ENCODE measurements at places on chromosomes 1 and 21.

DNA sequence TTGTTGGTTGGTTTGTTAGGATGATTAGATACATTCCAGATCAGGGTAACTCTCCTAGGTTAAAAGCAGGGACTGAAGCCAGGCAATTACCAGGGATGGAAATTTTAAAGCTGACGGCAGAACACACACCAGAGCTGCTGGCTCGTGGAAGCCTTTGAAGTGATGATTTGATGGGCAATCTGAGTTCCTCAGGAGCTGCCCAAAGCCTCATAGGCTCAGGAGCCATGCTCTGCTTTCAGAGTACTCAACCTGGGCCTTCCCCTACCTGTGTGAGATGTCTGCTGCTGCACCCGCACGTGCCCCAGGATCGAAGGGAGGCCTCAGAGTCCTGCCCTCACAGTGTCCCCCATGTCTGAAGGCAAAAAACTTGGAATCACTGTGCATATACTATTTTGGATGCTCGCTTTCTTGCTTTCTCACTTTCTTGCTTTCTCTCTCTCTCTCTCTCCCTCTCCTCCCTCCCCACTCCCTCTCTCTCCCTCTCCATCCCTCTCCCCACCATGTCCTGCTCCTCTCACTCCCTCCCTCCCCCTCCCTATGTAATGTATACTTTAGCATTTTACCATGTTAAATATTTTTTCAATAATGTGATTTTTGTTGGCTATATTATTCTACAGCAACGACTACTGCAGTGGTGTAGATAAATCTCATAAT lies 18.0 kb downstream of the MGST3 start:
- no peak for DNase-seq

DNA sequence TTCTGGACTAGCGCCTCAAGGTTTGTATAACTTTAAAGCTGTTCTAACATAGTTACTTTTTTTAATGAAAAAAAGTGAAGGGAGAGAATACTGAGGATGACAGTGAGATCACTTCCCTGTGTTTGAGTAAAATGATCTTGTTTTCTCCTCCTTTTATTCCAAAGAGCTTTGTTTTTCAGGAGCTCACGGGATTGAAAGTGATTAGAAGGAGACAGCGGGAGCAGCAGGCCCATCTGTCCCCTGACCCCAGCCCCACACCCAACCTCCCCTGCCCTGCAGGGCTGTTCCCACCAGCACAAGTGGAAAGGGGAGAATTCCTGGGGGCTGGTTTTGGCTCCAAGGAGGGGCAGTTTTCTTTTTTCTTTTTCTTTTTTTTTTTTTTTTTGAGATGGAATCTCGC lies 2.1 kb upstream of the DNMT3L start:
- no peak for DNase-seq

DNA sequence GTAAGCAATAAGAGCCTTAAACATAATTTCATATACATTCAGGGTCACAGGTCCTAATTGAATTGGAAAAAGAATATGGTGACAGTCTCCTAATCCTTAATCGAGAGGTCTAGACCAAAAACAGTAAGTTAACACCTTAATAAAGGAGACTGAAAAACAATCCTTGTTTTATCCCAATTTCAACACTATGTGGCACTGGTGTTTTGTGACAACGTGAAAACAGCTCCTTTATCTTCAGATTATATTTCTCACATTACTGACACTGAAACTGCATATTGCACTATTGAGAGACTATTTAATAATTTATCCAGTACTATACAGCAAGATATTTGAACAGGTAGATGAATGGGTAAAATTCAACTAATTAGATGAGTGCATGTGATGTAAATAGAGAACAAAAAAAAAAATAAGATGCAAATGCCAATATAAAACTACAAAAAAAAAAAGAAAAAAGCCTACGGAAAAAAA lies 34.1 kb downstream of the TP53BP2 start:
- DNase-seq: no peak

DNA sequence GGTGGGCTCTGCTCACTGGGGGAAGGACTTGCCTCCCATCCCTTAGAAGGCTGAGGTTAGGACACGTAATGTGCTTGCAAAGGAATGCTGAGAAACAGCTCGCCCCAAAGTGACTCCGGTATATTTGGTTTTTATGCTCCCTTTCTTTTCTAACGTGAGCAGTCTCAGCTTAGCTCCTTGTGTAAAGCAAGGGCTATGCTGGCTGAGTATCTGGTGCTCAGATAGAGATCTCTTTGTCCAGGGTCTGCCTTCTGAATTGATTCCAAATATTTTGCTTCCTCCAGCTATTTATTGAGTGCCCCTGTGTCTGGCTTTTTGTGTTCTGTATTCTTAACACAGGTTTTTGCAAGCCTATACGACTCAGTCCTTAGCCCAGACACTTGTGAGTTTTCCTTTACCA lies 94.5 kb upstream of the ARTN start:
- no peak for DNase-seq

Data from NCI-H187 (cell line).